GM20000 (cell line): ENCODE measurements at places on chromosomes 12 and 14.
A peak's percentile ranks its signal among the peaks of the same experiment; 100 is the strongest.

- no peak for DNase-seq
These were observed 25.1 kb downstream of the MOK start for GRCh38 chr14:102279688-102280348.

GRCh38 chr14:50600849-50601248 is 40.9 kb downstream of the ATL1 start:
- no peak for DNase-seq

DNA sequence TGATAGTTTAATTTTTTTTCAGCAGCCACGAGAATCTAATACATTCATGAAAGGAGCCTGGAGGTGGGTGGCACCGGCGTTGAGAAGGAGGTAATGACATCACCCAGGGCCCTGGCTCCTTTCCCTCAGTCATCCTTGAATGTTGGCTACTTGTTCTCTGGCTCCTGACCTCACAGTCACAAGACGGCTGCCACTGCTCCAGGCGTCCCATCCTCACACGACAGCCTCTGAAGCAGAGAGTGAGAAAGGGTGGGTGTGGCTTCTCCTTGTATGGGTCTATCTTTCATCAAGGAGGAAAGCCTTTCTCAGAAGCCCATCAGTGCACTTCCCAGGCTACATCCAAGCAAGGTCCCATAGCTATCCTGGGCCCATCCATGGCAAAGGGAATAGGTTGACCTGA is 207.6 kb upstream of the C14orf180 start:
- DNase-seq, result no peak

DNA sequence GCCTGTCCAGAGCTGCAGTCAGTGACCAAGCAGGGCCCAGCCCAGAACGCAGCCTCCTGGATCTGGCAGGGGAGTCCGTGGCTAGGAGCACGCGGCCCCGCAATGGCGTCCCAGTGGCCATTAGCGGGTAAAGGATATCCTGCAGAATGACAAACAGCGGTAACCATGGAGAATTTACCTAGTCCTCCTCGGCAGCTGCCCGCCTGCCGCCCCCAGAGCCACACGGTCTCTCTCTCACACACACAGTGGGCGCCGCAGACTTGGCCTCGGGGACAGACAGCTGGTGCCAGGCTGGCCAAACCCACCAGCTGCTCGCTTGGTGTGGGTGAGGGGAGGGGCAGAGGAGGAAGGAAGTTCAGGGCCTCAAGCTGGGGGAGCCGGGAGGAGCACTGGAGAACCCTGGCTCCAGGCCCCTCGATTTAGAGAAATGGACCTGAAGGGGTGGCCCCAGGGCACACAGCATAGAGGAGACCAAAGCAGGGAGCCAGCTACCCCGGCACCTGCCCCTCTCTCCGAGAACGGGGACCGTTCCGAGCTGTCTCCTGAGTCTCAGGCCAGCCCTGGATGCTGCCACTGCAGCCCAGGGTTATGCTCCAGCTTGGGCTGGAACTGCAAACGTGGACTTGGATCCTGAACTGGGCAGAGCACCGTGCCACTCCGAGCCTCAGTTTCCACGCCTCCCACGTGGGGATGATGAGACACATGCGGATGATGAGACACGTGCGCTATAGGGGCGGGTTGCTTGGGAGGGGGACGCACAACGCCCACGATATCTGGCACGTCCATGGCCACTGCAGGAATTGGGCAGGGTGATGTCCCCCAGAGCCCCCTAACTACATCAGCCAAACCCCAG is 3.4 kb downstream of the CDK2AP1 start:
- peak; percentile 45 for DNase-seq
